Thymus (tissue), 14 donors: ENCODE measurements at places on chromosomes 2 and 18. TPM values are rescaled to one million over a fixed set of nuclear protein-coding genes. Genes with fewer than 3 reads are reported as not detected.

HOXD3 gene
- polyA plus RNA-seq, result 0.82 TPM

CYTIP gene
- polyA plus RNA-seq, result 86.5 TPM

DNA sequence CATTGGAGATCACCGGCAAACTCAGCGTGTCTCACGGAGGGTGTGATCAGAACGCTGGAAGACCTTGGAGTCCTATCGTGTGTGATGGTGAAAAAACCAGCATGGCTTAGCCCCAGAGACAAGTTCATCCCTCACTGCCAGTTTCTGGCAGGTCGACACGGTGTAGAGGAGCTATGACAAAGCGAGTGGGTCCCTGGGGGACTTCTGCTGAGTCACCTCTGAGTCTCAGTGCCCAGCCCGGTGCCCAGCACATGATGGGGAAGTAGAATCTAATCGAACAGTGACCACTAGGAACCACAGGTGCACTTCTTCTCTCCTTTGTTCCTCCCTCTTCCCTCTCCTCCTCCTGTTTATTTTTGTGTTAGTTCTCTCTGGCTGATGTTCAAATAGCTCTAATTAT is 45.9 kb upstream of the KCNF1 start:
- no peak for DNase-seq

DNA sequence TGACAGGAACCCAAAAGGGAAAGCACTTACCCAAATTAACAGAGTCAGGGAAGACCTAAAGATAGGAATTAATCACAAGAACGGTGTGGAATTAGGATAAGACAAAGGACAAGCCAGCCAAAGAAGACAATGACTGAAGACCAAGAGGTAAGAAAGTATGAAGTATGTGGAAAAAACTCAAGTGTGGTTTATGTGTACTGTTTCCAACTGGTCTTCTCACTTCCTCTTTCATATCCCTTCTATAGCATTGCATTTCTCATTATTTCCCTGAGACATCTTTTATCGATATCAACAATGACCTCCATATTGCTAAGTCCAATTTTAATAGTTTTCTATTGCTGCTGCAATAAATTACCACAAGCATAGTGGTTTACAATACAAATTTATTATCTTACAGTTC is 313.5 kb upstream of the SLC39A10 start:
- no peak for DNase-seq
